ENCODE measurements at places on chromosomes 6 and 20.
A peak's percentile ranks its signal among the peaks of the same experiment; 100 is the strongest.

GRCh38 chr6:14857501-14857900 is 388.4 kb upstream of the JARID2 start:
- no peak for DNase-seq

GRCh38 chr6:28634761-28635546 is 109.3 kb downstream of the GPX5 start:
- DNase-seq, result peak; percentile 28

DNA sequence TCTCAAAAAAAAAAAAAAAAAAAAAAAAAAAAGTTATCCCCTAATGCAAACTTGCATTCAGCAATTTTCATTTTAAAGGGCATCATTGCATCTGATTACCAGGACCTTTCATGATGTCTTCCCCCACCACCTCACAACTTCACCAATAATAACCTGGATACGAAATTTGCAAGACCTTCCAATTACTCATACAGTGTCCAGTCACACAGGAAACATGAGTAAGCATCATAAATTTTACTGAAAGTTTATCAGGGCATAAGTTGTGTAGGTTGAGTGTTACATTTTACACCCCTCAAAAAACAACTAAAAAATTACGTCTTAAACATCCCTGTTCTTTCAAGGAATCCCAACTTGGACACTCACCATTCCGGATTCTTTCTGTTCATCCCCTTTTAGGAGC is 79.1 kb upstream of the ANKEF1 start:
- DNase-seq, result no peak

DNA sequence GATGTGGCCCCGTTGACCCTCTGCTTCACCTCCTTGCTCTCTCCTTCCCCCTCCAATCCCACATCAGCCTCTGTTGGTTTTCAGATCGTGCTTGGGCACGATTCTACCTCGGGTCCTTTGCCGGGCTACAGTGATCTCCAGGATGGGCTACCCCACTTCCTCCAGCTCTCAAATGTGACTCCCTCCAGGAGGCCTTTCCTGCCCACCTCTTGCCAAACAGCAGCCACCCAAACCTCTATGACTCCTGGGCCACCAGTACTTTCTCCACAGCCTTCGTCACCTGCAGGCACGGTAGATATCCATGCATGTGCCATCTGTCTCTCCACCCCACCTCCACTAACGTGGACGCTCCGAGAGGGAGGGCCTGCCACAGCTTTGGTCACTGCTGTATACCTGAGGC is 55.9 kb upstream of the NXT1 start:
- DNase-seq, result no peak

DNA sequence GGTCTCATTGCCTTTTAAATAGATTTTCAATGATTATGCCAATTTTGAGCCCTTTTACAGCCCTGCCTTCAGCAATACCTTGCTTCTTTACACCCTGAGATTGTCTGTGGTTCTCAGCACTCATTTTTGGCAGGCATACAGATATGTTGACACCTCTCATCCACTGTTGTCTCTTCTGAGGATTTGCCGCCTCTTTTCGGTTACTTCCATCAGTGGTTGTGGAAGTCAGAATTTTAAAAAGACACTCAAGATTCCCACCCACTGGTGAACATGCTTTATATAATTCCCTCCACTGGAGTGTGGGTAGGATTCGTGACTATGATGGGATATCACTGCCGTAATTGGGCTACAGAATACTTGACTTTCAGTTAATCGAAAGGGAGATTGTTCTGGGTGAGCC is 37.4 kb upstream of the KIF13A start:
- DNase-seq, result no peak

DNA sequence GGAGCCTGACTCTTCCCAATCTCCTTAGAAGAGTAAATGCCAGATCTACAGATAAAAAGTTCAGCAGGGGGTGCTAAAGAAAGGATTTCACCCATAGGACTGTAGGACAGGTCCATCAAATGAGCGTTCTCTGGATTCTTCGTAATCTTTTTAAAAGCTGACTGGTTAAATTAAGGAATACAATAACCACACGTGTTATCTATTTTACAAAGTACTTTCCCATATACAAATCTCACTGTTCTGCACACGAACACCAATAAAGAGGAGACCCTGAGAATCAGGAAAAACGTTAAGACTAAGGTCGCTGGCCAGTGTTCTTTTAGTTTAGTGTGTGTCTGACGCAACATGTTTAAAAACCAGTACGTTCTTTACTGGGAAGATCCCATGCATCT is 542 bp downstream of the TUBE1 start:
- DNase-seq, result no peak

DNA sequence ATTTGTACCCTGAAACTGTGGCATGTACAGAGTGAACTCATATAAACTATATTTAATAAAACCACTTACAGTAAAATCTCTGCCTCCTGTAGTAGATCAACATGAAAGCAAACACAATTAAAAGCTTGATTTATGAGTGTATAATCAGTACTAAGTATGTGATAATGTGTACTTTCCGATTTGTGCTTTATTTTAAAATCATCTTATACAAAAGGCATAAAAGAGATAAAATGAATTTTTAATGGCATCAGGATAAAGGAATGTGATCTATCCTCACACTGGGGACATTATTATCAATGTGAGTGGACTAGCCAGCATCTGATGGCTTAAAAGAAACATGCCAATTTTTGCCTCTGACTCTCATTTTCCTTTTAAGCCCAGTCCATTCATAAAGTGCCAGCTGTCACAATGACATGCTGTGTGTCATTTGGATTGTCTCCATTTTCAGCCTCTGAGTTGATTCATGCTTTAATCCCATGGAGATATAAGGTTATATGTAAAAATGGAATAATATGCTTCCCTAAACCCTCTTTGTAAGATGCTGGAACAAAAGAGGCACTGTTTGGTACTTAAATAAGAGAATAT is 831.6 kb upstream of the EYS start:
- no peak for DNase-seq

DNA sequence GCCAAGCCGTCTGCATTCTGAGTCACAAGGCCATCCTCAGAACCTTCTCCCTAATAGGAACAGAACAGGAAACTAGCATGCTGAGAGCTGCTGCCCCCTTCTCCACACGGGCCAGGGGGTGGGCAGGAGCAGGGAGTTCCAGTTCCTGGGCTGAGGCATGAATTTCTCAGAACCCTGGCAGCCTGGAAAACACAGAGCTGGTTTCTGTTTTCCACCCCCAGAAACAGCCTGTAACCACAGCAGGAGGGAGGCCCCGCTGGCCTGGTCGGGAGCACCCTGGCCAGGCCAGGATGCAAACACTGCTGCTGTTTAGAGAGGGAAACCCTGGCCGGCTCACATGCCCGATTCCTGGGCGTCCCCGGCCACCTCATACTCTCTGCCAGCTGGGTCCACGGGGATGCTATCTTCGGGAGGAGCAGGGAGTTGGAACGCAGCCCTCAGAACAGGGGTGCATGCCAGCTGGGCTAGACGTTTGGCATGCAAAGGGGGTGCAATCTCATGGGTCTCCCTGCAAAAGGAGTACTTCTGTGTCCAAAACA is 130.1 kb downstream of the NFATC2 start:
- DNase-seq, result peak; percentile 88

DNA sequence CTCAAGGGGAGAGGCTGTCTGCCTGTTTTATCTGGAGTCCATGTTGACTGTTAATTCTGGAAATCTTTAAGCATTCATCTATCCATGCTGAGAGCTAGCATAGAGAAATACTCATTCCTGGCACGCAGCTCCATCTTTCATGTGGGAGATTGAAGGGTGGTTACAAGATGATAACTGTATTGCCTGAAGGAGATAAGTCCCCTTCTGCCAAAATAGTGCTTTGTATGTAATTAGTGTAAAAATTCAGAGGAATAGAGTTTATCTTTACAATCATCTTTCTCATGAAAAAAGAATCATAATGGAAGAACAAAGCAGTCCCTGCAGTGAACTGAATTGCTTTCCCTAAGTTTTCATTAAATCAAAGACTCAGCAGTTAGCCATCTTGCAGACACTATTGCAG is 256.5 kb downstream of the SLC35F1 start:
- DNase-seq, result no peak

DNA sequence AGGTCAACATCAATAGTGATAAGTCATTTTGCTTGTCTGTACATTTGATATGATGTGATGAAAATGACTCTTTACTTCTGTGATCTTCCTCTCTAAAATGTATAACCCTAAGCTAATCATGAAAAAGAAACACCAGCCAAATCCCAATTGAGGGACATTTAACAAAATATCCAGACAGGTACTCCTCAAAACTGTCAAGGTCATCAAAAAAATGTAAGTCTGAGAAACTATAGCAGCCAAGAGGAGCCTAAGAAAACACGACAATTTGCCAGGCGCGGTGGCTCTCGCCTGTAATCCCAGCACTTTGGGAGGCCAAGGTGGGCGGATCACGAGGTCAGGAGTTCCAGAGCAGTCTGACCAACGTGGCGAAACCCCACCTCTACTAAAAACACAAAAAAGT is 708.5 kb upstream of the ID4 start:
- DNase-seq, result no peak

DNA sequence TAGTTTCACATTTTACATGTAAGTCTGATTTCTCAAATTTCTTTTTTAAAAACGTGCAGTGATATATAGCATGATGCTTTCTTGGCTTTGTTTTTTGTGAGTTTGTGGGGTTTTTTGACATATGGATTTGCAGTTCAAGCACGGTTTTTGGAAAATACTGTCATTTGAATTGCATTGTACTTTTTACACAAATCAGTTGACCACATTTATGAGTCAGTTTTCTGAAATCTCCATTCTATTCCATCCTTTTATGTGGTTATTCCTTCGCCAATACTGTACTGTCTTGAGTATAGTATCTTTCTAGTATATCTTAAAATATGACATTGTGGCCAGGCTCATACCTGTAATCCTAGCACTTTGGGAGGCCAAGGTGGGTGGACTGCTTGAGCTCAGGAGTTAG is 890.0 kb upstream of the CITED2 start:
- DNase-seq, result no peak

GRCh38 chr6:159094444-159095252 is 49.9 kb upstream of the TAGAP start:
- peak; percentile 54 for DNase-seq

- no peak for DNase-seq
These were observed 1199.8 kb upstream of the MAP3K7 start for GRCh38 chr6:91786474-91787184.

DNA sequence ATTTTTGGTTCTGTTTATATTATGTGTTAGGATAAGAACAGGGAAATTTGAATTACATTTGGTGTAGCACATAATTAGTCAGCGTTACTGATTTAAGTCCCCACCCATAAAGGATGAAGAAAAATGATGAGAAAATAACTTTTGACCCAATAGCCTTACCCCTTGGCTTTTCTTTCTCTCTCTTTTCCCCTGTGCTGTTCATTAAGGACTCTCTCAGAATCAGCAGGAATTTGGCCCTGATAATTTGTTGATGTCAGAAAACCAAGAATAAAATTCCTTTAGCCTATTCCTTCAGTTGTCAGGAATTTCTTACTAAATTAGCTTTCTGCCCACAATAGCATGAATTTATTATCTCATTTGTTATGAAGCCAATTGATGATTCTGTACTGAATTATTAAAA is 18.5 kb downstream of the PLCB1 start:
- no peak for DNase-seq

- peak; percentile 56 for DNase-seq
These were observed 14.5 kb downstream of the FOXC1 start for GRCh38 chr6:1624058-1624850.

GRCh38 chr20:12564979-12565378 is 443.8 kb upstream of the SPTLC3 start:
- DNase-seq, result no peak

DNA sequence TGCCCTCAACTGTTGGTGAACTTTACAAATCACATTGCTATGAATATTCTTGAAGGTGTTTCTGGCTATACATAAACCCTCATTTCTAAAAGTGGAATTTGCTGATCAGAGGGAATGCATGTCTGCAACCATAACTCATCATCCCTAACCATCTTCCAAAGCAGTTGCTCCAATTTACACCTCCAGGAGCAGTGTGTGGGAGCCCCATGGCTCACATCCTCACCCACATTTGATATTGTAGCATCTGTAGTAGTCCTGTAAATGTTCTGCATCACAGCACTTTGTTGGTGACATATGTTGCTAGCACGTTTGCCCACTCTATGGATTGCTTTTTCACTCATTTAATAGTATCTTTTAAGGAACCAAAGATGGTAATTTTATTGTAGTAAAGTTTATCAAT is 183.8 kb upstream of the SMLR1 start:
- no peak for DNase-seq

DNA sequence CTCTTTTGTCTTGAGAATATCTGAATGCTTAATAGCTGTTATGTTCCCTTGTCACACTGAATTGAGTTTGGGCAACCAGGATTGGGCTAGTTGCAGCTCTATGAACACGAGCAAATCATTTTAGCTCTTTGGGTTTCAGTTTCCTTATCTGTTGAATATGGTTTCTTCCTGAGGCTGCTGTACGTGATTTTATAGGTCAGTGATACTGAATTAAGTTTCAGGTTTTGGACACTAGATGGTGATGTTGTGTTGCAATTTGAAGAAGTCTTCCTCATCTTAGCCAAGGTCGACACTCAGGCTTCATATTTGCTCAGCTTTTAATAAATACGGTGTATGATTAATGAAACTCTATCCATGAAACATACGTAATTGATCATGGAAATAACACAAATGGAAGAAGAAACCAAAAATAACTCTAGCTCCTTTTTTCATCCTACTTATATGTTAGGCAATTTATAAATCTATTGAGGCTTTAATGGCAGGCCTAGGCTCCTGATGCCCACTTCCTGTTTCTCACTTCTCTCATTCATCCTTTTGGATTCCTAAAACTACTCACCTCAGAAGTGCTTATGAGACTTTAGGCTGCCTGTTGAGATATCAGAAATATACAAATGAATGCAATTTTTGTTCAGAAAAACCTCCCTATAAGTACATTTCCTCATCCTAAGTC is 354.1 kb upstream of the MAP3K7 start:
- DNase-seq, result no peak

GRCh38 chr6:166626177-166627032 is 646 bp downstream of the RPS6KA2 start:
- peak; percentile 36 for DNase-seq

DNA sequence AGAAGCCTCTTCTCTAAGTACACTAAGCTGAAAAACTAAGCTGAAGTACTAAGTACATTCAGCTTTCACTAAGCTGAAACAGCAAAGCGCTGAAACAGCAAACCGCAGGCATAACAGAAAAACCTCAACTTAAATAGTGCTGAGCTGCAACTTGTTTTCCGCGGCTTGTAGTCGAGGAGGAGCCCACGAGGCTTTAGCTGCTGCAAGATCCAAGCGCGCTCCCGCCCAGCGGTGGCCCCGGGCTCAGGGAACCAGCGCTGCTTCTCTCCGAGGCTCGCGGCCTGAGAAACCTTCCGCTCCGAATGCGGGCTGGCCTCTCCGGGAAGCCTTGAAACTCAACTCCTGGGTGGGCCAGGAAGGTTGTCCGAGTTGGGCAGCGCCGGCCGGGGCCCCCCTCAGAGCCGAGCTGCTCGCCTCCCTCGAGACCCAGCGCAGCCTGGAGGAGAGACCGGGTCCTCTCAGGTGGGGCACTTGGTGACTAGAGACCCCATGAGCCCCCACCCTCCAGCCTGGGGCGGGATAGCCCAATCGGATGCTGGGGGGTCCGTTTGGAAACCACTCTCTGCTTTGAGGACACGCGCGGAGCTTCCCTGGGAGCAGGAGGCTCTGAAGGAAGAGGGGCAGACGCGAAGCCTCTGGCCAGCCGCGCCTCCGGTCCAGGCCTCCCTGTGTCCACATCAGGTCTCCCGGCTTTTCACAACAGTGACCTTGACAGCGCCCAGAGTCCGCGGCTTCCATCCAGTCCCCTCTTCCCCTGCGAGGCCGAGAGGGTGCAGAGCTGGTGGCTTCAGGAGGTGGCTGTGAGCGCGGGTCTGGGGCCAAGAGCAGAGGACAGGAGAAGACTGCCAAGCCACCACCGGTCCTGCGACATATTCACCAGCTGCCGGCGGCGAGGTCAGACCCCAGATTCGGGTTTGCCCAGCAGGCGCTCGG is 38.1 kb upstream of the HLA-E start:
- DNase-seq, result peak; percentile 81
